ENCODE measurements at places on chromosomes 11 and 22.

GRCh38 chr11:79672786-79673185 is 232.0 kb upstream of the TENM4 start:
- no peak for DNase-seq

- no peak for DNase-seq
Measured at GRCh38 chr11:12762278-12762677, 88.1 kb downstream of the TEAD1 start.

GRCh38 chr22:27336151-27337090 is 465.1 kb downstream of the MN1 start:
- no peak for DNase-seq

DNA sequence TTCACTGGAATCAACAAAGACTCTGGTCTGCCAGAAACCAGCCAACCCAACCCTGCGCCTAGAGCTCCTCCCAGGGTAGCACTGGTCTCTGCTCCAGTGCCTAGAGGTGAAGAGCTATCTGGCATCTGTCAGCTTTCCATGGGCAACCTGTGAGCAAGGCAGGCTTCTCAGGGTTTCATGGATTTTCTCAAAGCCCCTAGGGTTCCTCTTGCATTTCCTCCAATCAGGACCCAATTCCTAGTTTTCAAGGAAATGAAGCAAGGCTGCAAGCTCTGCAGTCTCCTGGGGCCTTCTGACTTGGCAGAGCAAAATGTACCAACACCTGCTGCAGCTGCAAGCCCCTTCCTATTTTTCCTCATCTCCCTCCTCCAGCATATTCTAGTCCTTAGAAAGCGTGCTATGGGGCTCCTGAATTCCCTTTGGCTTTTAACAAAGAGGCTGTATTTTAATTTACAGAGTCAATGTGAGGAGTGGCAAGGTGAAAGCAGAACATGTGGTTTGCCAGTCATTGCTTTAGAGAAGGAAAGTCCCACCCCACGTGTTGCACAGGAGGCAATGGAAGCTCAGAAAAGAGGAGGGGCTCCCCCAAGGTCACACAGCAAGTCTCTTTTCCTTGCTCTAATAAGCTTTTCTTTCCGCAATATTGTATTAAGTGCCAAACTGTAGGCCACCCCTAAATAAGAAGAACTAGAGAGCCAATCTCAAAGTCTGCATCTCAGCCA is 33.0 kb upstream of the RIC3 start:
- peak; percentile 74 for DNase-seq

DNA sequence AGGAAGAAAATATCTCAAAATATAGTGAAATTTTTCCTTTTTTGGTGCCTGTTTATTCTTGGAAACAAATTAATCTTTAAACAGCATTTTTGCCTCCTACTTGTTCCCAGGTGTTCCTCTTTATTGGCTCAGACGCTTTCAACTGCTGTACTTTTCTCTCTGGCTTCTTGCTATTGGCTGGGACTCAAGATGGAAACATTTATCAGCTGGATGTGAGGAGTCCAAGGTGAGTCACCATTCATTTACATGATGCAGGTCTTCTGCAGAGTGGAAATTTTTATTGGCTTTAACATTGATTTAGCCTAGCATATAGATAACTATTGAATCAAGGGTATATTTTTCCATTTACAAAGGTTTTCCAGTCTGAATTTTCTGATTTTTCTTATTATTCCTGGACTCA is 34.4 kb upstream of the DNAJB13 start:
- no peak for DNase-seq

- DNase-seq: no peak
Measured at GRCh38 chr11:19185036-19185435, 16.7 kb downstream of the CSRP3 start.

- peak; percentile 71 for DNase-seq
Measured at GRCh38 chr22:31272522-31273446, 19.5 kb downstream of the PIK3IP1 start.

DNA sequence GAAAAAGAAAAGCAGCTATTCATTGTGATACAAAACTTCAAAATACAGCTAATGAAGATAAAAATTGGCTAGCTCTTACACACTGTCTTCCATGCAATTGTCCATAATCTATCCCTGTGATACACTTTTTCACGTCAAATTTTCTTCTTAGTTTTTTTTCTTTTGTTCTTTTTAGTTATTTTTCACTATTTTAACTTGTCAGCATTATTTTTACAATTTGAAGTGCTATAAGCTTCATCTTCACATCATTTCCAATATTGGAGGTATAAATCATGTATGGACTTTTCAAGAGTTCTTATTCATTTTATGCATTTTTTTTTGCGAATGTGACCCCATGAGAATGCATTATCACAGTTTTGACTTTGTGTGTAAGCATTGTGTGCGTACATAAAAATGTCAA is 4.1 kb downstream of the OR5B17 start:
- DNase-seq: no peak

DNA sequence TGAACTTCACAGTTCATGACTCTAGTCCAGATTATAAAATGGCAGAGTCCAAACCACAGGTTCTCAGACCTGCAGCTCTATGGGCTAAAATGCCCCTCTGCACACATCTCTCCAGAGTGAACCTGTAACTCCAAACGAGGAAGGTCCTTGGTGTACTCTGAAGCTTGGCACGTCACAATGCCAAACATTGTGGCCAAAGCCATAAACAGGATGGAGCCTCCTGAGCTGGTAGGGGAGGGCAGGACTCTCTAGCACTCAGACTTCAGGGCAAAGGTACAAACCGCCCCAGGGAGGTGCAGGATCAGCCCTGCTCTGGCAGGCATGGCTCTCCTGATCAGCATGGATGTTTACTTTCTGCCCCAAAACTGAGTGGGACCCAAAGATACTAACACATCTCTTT is 2.3 kb downstream of the SCUBE2 start:
- DNase-seq: no peak

DNA sequence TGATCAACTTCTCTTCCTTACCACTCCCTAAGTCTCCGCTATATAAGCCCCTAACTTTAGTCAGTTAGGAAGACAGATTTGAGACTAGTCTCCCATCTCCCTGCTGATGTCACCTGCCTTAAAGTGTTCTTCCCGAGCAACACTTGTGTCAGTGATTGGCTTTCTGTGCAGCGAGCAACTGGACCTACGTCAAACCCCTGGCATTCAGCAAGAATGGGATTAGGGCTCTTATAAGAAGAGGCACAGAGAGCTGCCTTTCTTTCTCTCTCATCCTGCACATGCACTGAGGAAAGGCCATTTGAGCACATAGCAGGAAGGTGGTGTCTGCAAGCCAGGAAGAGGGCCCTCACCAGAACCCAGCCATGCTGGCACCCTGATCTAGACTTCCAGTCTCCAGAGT is 116.6 kb upstream of the THY1 start:
- DNase-seq: no peak

- no peak for DNase-seq
Measured at GRCh38 chr11:5065027-5065426, 4.3 kb upstream of the OR52E1 start.

DNA sequence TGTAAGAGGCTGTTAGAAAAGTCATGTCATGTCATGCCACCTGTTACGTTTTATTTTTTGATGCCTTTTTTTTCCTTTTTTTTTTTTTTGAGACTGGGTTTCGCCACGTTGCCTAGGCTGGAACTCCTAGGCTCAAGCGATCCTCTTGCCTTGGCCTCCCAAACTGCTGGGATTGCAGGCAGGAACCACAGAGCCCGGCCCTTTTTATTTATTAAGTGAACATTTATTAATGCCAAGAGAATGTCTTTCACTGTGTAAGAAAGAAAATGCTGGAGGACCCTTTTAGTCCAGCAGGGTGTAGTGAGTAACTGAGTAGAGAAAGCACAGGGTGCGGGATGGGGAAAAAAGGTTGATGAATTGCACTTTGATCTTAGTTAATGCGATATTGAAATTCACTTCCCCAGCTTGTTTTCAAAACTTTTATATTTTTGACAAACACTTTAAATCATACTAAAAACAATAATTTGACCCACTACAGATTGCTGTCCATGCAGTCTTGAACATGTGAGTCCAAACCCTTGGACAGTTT is 2.3 kb upstream of the XBP1 start:
- peak; percentile 53 for DNase-seq

DNA sequence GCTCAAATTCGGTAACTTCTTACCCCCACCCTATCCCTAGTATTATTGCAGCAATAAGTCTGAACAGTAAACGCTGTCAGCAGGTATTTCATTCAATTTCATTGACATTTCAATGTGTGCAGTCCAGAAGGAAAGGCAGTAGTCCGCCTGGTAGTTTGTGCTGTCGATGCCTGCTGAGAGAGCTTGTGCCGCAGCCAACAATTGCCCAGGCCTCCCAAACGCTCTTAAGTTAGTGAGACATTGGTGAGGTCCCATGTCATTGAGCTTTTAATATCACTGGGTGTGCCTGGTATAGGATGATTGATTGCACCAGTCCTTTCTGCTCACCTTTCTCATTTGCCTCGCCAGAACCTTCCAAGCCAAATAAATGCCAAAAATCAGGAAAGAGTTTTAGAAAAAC is 28.1 kb downstream of the ALKBH3 start:
- DNase-seq: no peak

DNA sequence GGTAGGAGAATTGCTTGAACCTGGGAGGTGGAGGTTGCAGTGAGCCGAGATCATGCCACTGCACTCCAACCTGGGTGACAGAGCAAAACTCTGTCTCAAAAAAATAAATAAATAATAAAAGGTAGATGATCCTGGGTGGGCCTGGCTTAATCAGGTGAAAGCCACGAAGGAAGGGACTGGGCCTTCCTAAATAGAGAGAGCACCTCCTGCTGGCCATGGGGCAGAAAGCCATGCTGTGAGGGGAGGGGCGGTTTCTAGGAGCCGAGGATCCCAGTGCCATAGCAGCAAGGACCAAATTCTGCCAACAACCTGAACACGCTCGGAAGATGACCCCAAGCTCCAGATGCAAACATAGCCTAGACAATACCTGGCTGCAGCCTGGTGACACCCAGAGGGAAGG is 24.5 kb upstream of the DGKZ start:
- peak; percentile 63 for DNase-seq

DNA sequence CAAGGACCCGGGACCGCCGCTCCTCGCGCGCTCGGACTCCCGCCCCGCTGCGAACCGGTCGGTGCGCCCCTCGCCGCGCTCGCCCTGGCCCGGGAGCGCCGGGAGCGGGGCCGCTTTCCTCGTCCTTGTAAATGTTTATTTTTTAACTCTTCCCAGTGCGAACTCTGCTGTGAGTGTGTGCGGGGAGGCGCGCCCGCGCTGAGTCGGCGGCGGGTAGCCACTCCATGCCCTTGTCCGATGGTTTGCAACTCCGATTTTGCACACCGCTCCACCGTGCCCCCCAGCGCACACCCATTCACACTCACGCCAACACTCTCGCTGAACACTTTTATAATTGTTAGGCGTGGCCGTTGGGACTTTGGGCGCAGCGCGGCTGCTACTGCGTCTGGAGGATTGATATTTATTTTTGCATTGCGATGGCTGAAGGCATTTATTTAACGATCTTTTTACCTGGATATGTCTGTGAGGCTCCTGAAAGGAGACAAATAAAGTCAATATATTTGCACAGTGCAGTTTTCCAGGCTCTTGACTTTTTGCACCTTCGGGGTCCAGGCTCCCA is 1.0 kb downstream of the C11orf96 start:
- peak; percentile 37 for DNase-seq

GRCh38 chr22:46289244-46289891 is 7.3 kb upstream of the GTSE1 start:
- no peak for DNase-seq

GRCh38 chr11:95429376-95429907 is 198.4 kb upstream of the SESN3 start:
- DNase-seq: no peak

GRCh38 chr11:64859542-64860414 is 15.3 kb upstream of the CDC42BPG start:
- DNase-seq: no peak

DNA sequence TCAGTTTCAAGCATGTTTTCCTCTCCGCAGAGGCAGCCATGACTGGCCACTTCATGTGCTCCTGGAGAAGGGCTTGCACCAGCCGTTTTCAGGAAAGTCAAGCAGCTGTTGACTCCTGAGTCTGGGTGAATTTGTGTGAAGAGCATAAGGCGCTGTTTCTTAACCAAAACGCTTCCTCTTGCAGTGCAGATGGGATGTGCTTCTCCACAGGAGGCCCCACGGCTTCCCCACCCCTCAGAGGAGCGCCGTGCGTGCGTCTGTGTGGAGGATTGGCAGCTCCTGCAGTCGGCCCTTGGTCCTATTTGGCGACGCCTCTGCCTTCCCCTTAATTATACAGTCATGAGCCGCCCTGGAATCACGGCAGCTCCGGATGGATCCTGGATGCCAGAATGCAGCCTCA is 54.1 kb upstream of the B3GAT1 start:
- no peak for DNase-seq

DNA sequence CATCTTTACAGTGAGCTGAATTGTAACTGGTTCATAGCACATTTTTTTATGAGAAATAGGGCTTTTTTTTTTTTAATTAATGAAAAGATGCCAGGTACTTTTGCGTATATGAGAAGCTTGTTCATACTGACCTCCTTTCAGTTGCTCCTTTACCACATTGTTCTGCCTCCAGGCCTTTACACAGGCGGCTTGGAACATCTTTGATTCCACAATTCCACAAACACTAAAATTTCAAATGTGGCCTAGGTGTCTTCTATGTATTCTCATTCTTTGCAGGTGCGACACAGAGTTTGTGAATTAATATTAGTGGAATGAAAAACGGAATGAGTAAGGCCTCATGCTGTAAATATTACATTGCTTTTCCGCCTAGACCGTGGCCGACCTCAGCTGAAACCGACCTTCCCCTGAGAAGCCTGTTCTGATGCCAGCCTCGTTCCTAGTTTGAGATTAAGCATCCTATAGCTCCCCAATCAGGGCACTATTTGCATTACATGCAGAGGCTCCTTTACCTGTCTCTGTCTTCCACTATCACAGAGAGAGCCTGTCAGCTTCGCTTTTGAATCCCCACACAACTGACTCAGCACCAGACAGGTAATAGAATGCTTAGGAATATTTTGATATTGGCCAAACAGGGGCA is 125.8 kb downstream of the LDLRAD3 start:
- DNase-seq: no peak
